ENCODE measurements at places on chromosomes 16 and 17.

DNA sequence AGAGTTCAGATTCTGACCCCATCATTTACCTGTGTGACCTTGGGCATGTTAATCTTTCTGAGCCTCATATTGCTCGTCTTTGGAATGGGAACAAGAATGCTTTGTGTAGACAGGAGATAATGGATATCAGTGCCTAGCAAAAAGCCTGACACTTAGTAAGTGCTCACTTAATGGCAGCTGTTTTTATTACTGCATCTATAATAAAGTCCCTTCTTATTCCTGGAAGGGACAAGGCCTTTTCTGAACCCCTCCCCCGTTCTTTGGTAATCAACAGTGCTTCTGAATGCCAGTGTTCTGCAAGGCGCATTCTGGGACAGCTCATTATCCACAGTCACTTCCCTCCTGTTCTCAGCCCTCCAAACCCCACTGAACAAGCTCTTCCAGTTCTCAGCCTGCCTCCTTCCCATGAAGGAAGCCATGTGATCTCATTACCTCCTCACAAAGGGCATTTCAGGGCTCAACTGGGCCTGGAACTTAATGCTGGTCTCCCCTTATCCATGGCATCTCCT lies 25.1 kb upstream of the SUPT4H1 start:
- no peak for DNase-seq

- no peak for DNase-seq
Observed at GRCh38 chr16:3235856-3236669, 1.1 kb upstream of the ZNF200 start.

DNA sequence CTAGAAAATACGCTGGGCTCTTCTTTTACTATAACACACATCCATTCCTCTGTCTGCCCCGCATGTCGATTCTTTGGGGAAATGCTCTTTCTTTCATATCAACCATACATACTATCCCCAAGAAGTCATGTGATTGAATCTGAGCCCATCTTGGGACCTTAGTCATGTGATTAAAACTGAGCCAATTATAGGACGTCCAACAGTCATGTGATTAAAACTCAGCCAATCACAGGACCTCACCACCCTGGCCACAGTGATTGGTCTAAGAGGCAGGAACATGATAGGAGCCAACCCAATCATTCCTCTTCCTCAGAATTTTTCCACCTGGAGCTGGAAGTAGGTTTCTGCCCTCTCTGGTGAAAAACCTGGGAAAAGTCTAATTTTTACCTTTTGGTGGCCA lies 78.8 kb downstream of the TMEM114 start:
- DNase-seq = no peak

- DNase-seq = peak; percentile 97
Observed at GRCh38 chr17:17151962-17152361, 54.2 kb downstream of the PLD6 start.

DNA sequence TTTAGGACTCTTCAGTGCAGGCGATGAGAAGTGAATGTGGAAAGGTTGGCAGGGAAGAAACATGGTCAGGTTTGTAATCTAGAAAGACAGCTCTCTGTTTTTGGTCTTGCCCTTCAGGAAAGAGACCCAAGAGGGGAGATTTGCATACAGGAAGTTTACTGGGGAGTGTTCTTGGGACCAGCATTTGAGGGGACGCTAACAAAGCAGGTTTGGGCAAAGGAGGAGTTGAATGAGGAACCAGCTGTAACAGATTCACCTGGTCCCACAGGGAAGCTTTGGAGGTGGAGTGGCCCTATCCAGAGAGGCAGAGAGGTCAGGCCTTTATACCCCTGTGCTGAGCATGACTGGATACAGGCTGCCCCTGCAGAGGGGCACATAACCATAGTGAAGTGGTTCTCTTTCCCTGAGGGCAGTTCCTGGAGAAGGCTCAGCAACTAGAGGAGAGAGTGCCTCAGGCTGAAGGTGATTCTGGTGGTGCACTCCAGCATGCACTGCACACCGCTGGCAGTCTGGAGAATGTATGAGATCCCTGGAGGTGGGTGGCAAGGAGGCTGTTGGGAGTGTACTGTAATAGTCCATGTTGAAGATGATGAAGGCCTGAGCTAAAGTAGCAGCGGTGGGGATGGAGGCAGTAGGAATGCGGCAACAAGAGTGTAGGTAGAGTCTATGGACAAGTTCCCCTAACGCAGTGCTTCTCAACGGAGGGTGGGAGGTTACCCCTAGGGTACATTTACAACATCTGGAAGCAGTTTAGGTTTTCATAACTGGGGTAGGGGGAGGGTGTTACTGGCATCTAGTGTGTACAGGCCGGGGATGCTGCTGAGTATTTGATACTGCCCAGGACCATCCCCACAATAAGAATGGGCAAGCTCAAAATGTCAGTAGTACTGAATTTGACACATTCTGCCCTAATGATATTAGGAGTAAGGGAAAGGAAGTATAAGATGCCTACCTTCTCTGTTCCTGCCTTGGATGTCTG lies 37.2 kb downstream of the MAP2K6 start:
- no peak for DNase-seq

- DNase-seq = peak; percentile 78
Observed at GRCh38 chr16:85471469-85472431, 141.4 kb upstream of the GSE1 start.

- no peak for DNase-seq
Observed at GRCh38 chr17:57281887-57282286, 25.6 kb downstream of the MSI2 start.

DNA sequence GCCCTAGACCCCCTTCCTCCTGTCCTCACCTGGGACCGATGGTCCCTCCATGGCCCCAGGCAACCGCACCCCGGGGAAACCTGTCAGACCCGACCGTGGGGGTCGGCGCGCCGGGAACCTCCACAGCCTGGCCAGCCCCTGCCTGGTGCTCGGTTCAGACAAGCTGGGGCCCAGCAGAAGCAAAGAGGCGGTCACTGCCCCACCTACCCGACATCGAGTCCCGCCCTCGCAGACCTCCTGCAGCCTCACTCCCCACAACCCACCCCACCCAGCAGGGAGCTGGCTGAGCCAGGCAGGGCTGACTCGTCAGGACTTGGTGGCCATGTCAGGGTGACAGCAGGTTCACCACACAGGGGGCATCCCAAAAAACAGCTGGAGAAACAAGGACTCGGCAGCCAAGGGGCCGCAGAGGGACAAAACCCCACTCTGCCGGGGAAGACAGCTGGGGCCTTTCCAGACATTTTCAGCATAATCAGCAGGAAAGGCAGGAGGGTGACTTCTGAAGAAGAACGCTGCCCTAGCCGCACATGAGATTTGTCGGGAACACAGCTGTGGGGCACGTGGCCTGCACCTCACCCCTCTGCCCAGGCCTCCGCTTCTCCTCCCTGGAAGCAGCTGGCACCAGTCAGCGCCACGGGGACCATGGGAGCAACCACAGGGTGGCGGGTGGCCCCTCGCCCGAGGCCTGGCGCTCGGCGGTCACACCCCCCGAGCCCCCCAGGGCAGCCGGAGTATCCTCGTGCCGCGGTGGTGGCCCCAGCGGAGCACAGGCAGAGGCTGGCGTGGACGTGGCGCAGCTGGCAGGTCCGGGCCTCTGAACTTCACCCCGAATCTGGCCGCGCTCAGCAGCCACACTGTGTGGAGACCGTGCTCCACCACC lies 22.9 kb downstream of the GNPTG start:
- DNase-seq = no peak

- DNase-seq = no peak
Observed at GRCh38 chr17:67942810-67943209, 53.5 kb downstream of the C17orf58 start.

- DNase-seq = peak; percentile 84
Observed at GRCh38 chr16:86664522-86665318, 86.4 kb downstream of the FOXL1 start.
